ENCODE measurements at places on chromosomes 7 and 10.
A peak's percentile ranks its signal among the peaks of the same experiment; 100 is the strongest.

DNA sequence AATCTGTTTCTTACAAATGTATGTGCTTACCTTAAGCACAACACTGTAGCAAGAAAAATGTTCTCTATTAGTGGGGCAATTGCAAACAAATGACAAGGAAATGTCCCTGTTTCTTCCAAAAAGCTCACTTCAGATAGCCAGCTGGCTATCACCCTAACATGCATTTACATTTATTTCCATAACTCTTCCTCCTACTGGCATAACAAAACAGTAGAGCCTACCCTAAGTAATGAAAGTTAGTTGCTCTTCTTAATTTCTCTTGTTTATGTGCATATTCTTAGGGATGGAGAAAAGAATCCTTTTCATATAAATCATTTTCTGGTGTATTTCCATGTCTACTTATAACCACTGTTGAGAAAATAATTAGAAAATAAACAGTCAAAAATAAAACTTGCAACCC, 100.4 kb downstream of the SGMS1 start:
- no peak for DNase-seq

DNA sequence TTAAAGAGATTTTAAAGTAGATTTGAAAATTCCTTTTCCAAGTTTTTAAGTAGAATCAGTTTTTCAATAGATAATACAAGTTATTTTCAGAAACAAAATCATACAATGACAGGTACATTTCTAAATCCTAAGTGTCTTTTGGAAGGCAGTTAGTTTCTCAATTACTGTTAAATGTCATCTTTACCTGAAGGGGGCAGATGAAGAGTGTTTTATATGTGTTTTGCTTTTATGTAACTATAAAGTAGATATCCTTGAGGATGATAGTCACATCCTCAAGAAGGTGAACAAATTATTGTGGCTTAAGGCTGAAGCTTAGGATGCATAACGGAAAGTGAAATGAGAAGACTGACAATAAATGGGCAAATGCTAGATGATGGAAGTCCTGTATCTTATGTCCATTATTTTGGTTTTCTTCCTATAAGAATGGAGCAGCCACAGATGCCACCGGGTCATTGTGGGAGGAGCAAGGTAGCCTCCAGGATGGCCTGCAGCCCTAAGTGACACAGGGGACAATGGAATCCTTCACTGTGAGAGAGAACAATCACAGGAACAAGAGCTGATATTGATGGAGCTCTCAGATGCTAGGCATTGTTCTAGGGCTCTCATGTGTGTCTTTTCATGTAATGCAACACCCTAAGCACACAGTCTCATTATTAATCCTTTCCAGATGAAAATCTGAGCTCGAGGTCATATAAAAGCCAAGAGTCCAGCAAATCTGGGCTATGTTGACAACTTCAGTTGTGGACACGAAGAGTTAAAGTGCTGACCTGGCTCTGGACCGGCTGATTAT, 14.1 kb upstream of the MKX start:
- no peak for DNase-seq

GRCh38 chr7:90666186-90666585, 70.1 kb downstream of the CDK14 start:
- no peak for DNase-seq

DNA sequence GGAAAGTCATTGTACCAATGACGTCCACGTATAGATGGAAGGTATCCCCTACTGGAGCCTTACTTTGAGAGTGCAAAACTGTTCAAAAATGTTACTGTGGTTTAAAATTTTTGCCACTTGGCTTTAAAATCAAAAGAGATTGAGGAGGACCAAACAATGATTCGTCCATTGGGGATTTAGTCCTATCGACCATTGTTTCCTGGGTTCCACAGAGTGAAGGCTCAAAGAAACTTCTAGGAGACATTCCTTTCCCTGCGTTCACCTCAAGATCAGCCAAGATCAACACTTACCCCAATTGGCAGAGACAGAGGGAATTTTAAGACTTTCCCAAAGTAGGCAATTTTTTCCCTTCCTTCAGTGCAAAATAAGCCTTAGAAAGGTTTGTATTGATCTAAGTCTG, 152.3 kb downstream of the NEBL start:
- no peak for DNase-seq

- DNase-seq: no peak
These were observed 65.1 kb upstream of the PIP4K2A start for GRCh38 chr10:22779331-22780019.

- no peak for DNase-seq
These were observed 6.3 kb downstream of the SMURF1 start for GRCh38 chr7:99137411-99138180.

DNA sequence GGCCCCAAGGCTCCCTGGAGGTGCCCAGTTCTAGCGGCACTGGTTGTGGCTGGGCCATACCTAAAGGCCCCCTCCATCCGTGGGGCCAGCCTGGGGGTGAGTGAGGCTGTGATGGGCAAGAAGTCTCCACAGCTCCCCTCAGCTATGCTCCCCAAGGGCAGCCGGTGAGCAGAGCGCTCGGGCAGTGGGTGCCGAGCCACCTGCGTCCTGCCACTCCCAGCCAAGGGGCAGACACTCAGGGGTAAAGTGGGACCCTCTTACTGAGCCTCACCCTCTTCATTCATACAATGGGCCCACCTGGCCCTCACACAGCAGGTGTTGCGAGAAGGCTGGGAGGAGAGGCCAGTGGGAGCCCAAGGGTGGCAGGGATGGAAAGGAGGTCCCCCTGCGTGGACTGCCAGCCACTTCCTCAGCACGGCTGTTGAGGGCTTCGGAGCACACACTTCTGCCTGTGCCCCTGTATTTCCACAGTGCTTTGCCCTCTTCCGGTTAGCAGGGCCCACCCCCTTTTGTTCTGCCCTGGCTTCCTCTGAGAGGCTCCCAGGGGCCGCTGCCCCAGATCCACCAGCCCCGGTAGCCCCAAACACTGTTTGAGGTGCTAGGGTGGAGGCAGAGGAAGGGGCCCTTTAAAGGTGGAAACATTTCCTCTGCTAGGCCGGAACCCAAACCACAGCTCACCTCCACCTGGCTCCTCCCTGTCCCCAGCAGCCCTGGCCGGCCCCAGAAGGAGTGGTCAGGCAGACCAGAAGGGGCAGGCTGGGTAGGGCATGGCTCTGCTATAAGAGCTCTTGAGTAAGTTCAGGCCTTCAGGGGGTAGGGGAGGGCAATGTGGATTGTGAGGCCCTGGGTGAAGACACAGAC, 16.4 kb upstream of the C10orf105 start:
- DNase-seq: peak; percentile 50

DNA sequence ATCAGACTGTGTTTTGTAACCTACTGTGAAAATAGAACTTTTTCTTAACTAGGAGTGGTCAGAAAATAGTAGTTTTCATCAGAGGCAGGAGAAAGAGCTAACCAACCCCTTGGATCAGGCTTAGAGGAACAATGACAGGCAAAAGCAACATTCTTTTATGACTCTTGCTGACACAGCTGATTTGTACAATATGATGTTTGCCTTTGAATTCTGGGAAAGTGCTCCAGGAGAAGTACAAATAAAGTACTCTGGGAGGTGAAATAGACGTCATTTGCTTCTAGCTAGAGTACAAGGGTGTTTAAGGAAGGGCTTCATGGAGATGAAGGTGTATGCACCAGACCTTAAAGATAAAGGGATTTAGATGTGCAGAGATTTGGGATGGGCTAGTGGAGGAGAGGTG, 75.1 kb upstream of the KIAA1217 start:
- no peak for DNase-seq

DNA sequence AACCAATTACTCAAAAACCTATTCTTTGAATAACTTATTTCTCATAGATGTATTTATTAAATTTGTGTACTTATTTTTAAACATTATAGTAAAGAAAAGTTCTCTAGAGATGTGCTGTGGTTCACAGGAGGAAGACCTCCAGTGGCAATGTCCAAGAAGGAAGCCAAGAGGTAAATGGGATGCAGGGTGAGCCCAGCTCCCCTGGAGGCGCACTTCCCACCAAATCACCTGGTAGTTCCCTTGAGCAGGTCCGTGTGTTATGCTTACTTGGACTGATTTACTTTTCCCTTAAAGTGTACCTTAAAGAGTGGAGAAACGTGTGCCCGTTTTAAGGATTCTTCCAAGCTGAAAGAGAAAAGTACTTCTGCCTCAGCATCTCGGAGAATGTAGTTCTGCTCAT, 55.3 kb downstream of the PAXIP1 start:
- DNase-seq: no peak

- DNase-seq: no peak
These were observed 77.2 kb downstream of the FAM204A start for GRCh38 chr10:118264838-118265470.

- DNase-seq: no peak
These were observed 268.7 kb downstream of the ZEB1 start for GRCh38 chr10:31587691-31588090.

- no peak for DNase-seq
These were observed 185.0 kb upstream of the TMEM196 start for GRCh38 chr7:19958309-19958896.

- no peak for DNase-seq
These were observed 121.8 kb downstream of the ARID5B start for GRCh38 chr10:62023329-62023728.

DNA sequence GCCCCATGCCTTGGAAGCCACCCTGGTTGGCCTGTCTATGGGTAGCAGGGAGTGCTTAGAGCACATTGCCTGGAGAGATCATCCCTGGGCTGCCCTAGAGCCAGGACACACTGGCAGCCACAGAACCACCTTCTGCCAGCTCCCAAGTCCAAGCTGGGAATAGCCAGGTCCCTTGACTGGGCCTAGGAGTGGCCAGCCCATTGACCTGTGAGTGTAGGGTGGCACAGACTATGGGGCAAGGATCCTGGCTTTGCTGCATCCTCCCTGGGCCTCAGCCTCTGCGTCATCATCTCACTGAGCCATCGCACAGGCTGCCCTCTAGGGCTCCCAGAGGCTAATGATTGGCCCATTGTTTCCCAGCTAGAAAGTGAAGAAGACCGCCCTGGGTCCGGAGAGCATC, 7.0 kb downstream of the AQP1 start:
- DNase-seq: no peak
